ENCODE measurements at places on chromosomes 6 and 20.

DNA sequence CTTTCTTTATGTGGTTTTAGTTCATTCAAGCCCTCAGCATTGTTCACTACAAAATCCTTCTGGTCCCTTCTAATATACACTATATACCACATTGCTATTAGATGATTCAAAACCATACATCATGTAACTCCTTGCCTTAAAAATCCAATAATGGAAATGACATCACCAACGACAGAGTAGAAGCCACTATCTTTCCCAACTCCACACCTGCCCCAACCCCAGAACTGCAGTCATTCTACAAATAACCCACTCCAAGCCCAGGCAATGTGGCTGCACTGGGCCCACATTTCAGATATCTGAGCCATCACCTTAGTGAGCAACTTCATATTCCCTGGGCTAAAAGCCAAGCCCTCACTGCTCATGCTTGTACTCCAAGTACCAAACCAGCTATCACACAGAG is 22.6 kb upstream of the RUNX2 start:
- DNase-seq, result no peak

- DNase-seq, result no peak
Observed at GRCh38 chr6:31094389-31094881, 17.9 kb downstream of the C6orf15 start.

- DNase-seq, result no peak
Observed at GRCh38 chr6:94454231-94454630, 1034.9 kb upstream of the EPHA7 start.

DNA sequence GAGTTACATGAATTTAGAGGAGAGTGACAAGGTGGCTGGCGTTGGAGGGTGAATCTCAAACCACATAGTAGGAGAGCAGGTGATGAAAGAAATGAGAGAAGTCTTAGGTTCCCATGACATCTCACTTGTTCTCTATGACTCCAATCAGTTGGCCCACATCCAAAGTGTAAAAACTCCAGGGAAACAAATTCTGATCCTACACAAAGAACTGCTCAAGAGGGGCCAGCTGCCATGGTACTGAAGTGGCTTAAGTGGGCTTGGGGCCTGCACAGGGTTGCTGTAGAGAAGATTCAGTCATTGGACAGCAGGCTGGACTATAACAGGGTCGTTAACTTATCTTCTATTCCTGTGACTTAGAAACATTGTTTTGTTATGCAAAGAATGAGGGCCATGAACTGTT is 7.6 kb upstream of the ADGRF4 start:
- DNase-seq, result no peak

DNA sequence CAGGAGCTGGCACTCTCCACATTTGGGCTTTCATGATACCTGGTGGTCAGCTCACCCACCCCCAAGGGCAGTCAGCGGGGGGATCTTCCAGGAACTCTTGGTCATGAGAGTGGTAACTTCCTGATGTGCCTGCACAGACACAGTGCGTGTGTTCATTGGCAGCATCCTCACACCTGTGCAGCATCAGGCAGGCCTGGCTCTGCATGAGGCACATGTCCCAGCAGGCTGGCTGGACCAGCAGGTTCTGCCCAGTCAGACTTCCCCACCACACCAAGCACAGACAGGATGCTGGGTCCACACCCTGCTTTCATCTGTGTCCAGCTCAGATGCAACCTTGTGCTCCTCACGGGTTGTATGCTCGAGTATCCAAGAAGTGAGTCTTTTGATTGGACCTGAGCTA is 15.7 kb upstream of the UNC93A start:
- no peak for DNase-seq

- DNase-seq, result no peak
Observed at GRCh38 chr20:58547623-58548475, 32.6 kb upstream of the APCDD1L start.

- DNase-seq, result peak; percentile 54
Observed at GRCh38 chr6:73732845-73733675, 37.1 kb downstream of the CD109 start.

- DNase-seq, result no peak
Observed at GRCh38 chr20:31341470-31341869, 26.9 kb upstream of the DEFB118 start.

GRCh38 chr6:51301962-51302361 is 483.3 kb downstream of the TFAP2B start:
- no peak for DNase-seq

GRCh38 chr20:10090588-10091166 is 55.9 kb downstream of the ANKEF1 start:
- DNase-seq, result peak; percentile 60

GRCh38 chr6:116012951-116013350 is 47.7 kb downstream of the FRK start:
- no peak for DNase-seq

- DNase-seq, result no peak
Observed at GRCh38 chr6:82371799-82372546, 8.4 kb downstream of the TPBG start.

All from SW480 (cell line).